ENCODE measurements at places on chromosomes 4 and X. TPM values are rescaled to one million over a fixed set of nuclear protein-coding genes. Genes with fewer than 3 reads are reported as not detected.

SOX3 gene
- not detected for total RNA-seq

PNCK gene
- not detected for total RNA-seq

MSN gene
- 126 TPM for total RNA-seq

LIAS gene
- 13.4 TPM for total RNA-seq

MUC7 gene
- not detected for total RNA-seq
